GM18507 (cell line): ENCODE measurements at places on chromosomes 1 and 21.

DNA sequence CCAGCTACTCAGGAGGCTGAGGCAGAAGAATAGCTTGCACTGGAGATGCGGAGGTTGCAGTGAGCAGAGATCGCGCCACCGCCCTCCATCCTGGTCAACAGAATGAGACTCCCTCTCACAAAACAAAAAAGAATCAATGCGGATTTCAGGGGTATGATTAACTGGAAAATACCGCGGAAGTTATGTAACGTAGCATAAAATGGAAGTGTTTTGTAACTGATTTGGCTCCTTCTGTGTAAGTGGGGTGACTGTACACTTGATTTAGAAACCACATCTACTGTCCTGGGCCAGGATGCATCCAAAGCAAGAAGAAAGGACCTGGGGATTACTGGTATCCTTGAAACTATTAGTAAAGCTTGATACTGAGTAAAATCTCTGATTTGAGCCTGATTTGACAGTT lies 3.1 kb upstream of the VAMP4 start:
- DNase-seq, result no peak

- DNase-seq, result no peak
Observed at GRCh38 chr1:18602533-18603211, 28.0 kb upstream of the PAX7 start.

DNA sequence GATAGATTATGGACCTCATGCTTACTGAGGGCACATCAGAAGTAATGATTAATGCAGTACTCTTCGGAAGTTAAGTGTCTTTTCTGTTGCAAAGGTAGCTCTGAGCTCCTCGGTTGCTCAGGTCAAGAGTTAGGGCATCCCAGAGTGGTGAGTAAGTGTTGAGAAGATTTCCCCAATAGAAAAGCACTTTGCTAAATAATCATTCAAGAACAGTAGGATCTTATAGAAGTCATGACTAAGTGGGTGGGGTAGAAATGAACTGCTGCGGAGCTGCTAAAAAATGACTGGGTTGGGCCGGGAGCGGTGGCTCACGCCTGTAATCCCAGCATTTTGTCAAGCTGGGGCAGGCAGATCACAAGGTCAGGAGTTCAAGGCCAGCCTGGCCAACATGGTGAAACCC lies 648.6 kb upstream of the CAMK1G start:
- DNase-seq, result no peak

DNA sequence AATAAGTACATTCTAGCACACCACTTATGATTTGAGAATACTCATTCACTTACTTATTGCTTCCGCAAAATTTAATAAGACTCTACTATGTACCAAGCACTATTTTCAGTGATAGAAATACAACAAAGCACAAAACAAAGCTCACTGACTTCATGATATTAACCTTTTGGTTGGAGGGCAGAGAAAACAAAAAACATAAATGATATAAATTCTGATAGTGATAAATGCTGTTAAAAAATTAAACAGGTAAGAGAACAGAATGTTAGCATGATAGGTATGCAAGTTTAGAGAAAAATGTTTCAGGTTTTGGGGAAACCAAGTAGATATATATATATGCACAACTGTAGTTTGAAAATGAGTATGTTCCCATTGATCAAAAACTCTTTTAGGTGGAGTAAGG lies 1.2 kb downstream of the LRRC40 start:
- DNase-seq, result no peak

- DNase-seq, result peak; percentile 55
Observed at GRCh38 chr1:152869808-152870419, 8.2 kb upstream of the SMCP start.

DNA sequence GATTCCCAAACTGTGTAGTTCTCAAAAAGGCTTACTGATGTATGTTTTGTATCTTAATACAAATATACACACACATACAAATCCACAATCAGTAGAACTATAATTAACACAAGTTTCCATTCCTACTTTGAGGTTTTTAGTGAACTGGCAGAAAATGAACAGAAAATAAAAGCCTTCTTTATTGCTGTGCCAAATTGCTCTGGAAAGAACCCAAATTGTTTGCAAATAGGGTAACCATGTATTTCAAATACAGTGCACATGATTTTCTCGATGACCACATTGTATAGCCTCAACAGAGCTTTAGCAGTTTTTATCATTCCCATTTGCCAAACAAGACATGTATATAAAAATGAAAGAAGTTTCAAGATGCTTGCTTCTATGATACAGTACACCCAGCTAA lies 173.3 kb downstream of the COL24A1 start:
- DNase-seq, result no peak

DNA sequence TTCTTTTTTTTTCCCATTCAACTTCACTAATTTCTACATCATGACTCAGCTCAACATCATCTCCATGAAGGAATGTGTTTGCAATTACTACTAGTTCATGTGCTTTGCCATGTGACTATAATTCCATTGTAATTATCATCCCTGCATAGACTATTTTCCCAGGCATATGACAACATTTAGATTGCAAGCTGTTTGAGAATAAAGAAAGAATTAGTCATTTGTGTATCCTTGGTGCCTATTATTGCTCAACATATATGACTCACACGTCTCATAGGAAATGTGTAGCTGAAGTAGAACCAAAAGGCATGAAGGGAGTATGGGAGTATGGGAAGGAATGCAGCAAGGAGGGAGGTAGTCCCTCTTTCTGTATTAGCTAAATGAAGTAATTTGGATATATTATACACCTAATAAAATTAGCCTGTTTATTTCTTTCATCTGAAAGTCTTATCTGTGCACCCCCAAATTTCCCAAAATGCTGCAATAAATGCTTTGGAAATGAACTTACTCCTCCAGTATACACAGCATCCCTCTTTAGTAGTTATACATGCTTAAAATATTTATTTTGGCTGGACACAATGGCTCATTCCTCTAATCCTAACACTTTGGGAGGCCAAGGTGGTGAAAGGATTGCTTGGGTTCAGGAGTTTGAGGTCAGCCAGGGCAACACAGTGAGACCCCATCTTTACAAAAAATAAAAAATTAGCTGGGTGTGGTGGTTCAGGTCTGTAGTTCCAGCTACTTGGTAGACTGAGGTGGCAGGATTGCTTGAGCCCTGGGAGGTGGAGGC lies 316.9 kb upstream of the ADGRL4 start:
- no peak for DNase-seq

DNA sequence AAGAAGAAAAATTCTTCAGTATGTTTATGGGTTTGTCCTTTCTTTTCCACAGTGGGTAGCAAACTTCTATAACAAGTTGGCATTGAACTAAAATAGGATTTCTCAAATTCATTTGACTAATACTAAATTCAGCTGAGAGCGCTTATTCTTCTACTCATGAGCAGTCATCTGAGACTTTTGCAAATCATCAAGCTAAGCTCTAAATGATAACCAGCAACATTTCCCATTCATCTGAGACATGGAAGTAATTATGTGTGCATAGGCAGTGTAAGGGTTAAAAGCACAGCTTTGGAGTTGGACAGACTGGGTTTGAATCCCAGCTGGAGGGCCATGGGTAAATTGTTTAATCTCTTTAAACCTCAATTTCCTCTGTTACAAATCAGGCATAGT lies 18.3 kb upstream of the CNR2 start:
- no peak for DNase-seq

DNA sequence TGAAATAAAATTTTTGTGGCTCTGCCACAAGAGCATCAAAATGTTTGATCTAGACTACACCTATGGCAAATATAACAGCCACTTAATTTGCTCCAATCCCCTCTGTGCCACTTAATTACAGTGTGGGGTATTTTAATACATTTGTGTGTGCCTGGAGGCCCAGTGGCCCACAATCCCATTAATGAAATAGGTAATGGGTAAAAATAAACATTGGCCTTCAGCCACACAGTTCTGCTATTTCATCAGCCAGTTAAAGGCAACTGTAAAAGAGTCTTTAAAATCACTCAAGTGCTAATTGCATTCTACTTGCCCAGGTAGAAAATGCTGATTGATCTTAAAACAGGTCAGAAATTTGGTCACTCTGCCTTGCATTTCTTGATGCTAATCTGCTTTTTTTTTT lies 151.6 kb upstream of the UBE2U start:
- no peak for DNase-seq

DNA sequence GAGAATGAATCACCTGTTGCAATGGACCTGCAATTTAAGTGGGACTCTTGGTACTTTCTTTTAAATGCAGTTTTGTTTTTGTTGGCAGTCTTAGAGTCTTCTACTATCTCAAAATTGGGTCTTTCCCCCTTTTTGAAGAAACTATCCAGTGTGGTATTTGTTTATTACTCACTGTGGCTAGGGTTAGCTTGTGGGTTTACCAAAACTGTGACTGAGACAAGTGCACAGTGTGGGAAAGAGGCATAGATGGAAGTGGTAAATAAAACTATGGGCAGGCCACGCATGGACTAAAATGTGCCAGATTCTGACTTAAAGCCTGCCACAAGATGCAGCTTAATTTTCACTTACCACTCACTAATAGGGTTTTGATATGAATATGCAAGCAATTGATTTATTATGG lies 1441.7 kb downstream of the PLA2G4A start:
- DNase-seq, result no peak

DNA sequence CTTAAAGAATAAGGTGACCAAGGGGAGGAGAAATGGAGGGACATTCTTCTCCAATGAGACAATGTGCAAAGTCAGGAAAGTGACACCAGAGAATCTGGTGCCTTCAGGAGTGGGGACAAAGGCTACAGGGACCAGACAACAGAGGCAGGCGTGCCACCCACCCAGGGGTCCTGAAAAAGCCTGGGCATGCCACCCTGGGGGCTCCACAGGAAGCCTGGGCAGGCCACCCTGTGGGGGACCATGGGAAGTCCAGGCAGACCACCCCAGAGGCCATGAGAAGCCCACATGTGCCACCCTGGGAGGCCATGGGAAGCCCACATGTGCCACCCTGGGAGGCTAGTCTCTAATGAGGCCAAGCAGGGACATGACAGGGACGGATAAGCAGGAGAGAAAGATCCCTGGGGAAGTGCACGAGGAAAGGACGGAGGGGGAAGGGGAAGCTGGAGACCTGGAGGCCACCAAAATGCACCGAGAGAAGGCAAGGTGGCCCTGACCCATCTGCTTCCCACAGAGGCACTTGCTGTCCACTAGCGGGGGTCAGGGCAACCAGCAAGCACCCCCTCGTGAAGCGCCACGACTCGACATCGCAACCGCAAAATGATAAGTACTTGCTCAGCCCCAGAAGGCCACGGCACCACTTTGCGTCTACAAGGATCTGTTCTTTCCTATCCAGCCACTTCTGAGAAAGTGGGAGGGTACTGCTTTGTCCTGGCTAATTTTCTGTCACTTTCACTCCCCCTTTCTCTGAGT lies 7.2 kb upstream of the PDE9A start:
- no peak for DNase-seq

- no peak for DNase-seq
Observed at GRCh38 chr1:30982937-30983336, 74.4 kb upstream of the SDC3 start.

- DNase-seq, result no peak
Observed at GRCh38 chr1:191669629-191670028, 488.6 kb upstream of the RGS18 start.

- no peak for DNase-seq
Observed at GRCh38 chr1:226738995-226739695, at the start of gene ITPKB. Gene ITPKB (minus strand): TSS chr1:226739282. CDS start chr1:226737458, 1,824 bp downstream.

GRCh38 chr1:8252266-8252951 lies 65.5 kb upstream of the SLC45A1 start:
- DNase-seq, result no peak

- DNase-seq, result no peak
Observed at GRCh38 chr21:38277501-38278131, 20.8 kb downstream of the KCNJ15 start.

DNA sequence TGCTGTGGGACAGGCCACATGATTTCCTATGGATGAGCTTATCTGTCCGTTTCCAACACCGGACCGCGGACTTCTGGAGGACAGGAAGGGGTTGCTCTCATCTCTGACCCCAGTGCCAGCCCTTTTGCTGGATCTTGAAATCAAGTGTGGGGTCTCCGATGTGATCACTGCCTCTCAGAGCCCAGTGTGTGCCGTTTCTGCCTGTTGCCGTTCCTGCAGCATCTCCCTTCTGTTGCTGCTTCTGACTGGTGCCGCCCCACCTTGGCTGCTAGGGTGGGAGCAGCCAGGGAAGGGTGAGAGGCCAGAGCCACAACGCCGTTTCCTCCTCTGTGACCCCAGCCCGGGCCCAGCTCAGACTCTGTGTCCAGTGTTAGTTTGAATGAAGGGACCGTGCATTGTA lies 67.3 kb upstream of the WNT4 start:
- no peak for DNase-seq

- no peak for DNase-seq
Observed at GRCh38 chr1:25744140-25744581, 55.8 kb upstream of the SELENON start.

DNA sequence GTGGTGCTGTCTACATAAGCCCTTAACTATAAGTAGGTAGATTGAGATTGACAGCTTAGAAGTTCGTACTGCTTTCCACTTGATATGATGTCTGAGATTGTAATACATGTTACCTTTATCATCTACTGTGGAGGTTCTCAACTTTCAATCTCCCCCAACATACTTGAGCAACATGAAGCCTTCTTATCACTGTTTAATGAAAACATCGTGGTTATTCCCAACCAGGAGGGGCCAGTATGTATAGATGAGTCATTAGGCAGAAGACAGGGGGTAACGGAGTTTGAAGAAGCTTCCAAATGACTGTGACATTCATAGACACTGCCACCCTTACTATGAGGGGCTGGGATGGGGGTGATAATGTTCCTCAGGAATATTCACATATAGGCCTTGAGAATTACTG lies 36.0 kb downstream of the CENPF start:
- DNase-seq, result no peak

DNA sequence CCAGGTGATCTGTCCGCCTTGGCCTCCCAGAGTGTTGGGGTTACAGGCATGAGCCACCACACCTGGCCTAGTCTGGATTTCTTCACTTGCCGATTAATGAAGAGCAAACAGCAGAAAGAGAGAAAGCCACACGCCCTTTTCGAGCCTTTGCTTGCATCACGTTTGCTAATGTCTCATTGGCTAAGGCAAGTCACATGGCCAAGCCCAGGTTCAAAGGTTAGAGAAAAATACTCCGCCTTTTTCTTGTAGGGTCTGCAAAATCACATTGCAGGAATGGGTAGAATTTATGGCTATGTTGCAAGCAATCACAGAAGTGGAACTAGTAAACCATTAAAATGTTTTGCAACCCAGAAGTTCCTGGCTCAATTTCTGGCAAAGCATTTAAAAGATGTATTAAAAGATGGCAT lies 26.8 kb upstream of the BACH1 start:
- DNase-seq, result no peak
